ENCODE measurements at places on chromosomes 6 and 20. TPM values are rescaled to one million over a fixed set of nuclear protein-coding genes. Genes with fewer than 3 reads are reported as not detected.

GRCh38 chr20:14510341-14510740 is 172.9 kb upstream of the FLRT3 start:
- no peak overlapping the region for H3K4me3 ChIP-seq
- H3K4me1 ChIP-seq, result no peaks in the 10 kb centered on the region
- H3K27ac ChIP-seq, result no peak overlapping the region
- DNase-seq, result no peak
- no peaks in the 10 kb centered on the region for H3K36me3 ChIP-seq

GRCh38 chr6:139172151-139172550 is 37.3 kb downstream of the HECA start:
- DNase-seq, result no peak
- no peaks in the 10 kb centered on the region for H3K27me3 ChIP-seq
- H3K36me3 ChIP-seq, result peaks cover 43% of the 10 kb centered on the region
- peaks cover 24% of the 10 kb centered on the region for H3K4me1 ChIP-seq

DNA sequence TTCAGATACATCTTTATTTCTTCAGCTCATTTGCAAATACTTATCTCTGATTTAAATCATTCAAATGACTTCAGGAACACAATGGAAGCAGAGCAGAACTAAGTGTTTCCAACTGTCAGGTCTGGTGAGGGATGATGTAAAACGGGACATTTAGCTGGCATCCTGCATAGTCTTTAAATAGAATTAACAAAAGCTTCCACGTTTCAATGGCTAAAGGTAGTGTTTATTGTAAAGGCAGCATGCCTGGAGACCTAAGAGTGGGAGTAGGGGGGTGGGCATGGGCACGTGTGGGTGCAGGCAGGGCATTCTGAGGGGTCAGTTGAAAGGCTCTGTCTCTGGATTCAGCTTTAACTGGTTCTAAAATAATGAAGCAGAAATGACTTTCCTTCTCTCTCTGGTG is 174.9 kb downstream of the PLCB1 start:
- no peak for DNase-seq
- no peak overlapping the region for H3K4me3 ChIP-seq
- H3K4me1 ChIP-seq, result peaks cover 23% of the 10 kb centered on the region

DNA sequence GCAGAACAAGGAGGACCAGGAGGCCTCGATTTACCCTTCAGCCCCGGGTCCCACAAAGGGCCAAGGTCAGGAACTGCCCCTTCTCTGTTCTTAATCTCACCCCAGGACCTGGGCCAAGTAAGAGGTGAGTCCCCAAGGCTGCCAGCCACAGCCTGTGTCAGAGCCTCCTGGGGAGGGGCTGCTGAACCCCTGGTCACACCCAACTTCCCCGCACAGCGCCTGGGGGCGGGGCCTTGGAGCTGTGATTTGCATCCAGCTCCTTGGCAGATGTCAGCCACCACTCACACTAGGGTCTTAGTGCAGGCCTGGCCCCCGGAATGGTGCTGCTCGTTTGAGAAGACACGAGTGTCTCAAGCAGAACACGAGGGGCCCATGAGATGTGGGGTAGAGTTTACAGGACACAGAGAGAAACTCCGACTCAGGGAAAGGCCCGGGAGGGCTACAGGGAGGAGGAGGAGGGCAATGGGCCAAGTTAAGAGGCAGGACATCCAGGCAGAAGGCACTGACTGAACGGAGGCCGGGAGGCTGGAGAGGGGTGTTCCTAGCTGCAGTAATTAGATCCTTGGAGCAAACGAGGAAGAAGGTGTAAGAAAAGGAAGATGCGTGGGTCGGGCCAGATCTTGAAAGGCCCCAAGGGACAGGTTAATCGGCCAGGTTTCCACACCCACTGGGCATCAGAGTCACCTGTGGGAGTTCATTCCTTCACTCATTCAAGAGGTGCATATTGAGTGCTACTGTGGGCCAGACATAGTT is 26.9 kb downstream of the ZBP1 start:
- DNase-seq, result no peak
- H3K27ac ChIP-seq, result no peak overlapping the region
- no peak overlapping the region for H3K4me3 ChIP-seq
- no peaks in the 10 kb centered on the region for H3K36me3 ChIP-seq
- peaks cover 34% of the 10 kb centered on the region for H3K27me3 ChIP-seq
- peaks cover 8% of the 10 kb centered on the region for H3K4me1 ChIP-seq

- no peaks in the 10 kb centered on the region for H3K4me1 ChIP-seq
- H3K27ac ChIP-seq, result no peak overlapping the region
- DNase-seq, result no peak
- no peak overlapping the region for H3K4me3 ChIP-seq
- H3K36me3 ChIP-seq, result no peaks in the 10 kb centered on the region
These were observed 10.6 kb upstream of the IL17F start for GRCh38 chr6:52254731-52255378.

SMLR1 gene
- total RNA-seq, result not detected

KIFC1 gene
- total RNA-seq, result 0.49 TPM
